ENCODE measurements at places on chromosomes 2 and 18.

DNA sequence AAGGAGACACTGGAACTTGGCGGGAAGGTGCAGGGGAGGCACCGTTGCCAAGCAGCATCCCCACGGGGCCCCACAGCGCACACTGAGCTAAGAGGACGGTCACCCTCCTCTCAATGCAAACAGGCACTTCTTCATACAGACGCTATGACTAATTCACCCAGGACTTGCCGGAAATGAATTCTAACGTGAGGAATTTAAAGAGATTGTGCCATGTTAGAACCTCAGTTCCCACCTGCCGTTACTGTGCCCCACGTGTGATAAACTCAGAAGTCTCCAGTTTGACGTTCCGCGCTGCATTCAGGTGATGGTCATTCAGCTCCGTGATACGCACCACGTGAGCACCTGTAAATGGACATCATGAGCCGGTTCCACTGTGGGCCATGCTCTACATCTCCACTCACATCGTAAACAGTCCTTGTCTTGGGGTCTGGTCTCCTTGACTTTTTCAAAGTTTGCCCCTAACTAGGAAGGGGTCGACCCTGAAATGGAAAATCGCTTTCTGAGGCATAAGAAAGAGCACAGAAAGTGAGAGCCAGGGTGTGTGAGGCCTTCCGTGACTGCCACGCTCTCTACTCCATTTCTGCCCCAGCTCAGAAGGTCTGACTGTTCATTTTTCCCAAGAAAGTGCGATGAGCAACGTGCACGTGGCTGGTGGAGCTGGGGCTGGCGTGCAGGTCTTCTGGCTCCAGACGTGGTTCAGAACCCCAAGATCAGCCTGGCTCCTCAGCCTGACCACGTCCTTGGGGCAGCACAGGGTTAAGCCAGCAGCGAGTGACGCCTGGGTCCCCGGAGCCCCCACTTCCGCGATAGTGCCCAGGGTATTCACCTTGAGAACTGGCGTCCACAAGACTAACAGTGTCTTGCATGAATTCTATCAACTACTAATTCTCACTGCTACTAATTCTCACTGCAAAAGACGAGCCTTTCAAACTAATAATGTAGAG is 35.1 kb downstream of the TMEM18 start:
- H3K4me1 ChIP-seq, result no peaks in the 10 kb centered on the region
- peaks cover 28% of the 10 kb centered on the region for H3K27me3 ChIP-seq
- no peak overlapping the region for H3K27ac ChIP-seq
- peak; percentile 70 for DNase-seq
- H3K36me3 ChIP-seq, result no peaks in the 10 kb centered on the region
- no peak overlapping the region for H3K4me3 ChIP-seq

GRCh38 chr2:200158647-200159356 is 147.7 kb upstream of the SPATS2L start:
- DNase-seq, result no peak
- no peaks in the 10 kb centered on the region for H3K27me3 ChIP-seq
- H3K36me3 ChIP-seq, result no peaks in the 10 kb centered on the region
- H3K4me3 ChIP-seq, result no peak overlapping the region
- H3K27ac ChIP-seq, result no peak overlapping the region
- peaks cover 37% of the 10 kb centered on the region for H3K4me1 ChIP-seq

DNA sequence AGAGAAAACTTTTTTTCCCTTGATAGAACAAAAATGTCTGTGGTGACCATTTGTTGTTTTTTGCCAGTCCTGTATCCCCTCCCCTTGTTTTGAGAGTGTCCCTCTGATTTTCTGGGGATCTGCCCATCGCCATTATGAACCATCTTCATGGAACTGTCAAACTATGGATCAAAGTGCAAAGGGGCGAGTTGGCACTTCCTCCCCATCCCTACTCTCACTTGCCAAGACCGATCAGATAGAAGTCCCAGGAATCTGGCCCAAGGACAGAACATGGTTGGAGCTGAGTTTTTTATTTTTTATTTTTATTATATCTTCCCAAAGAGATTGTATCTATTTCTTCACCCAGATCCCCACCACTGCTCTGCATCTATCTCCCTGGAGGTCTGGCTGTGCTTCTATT is 221.4 kb downstream of the IKZF2 start:
- no peaks in the 10 kb centered on the region for H3K27me3 ChIP-seq
- H3K4me3 ChIP-seq, result no peak overlapping the region
- H3K4me1 ChIP-seq, result peaks cover 1% of the 10 kb centered on the region

- DNase-seq, result no peak
- H3K27ac ChIP-seq, result no peak overlapping the region
- peaks cover 9% of the 10 kb centered on the region for H3K4me1 ChIP-seq
- H3K36me3 ChIP-seq, result peaks cover 29% of the 10 kb centered on the region
- H3K27me3 ChIP-seq, result no peaks in the 10 kb centered on the region
Observed at GRCh38 chr2:273333-273732, 8.6 kb downstream of the ACP1 start.

- peak; percentile 82 for DNase-seq
- no peak overlapping the region for H3K27ac ChIP-seq
- H3K36me3 ChIP-seq, result no peaks in the 10 kb centered on the region
- no peaks in the 10 kb centered on the region for H3K4me1 ChIP-seq
Observed at GRCh38 chr2:240424341-240425235, 10.9 kb upstream of the GPC1 start.

GRCh38 chr2:24920098-24920808 is at the start of gene ADCY3:
Gene ADCY3 (minus strand): TSS chr2:24920237. CDS start chr2:24918987, 1,250 bp downstream.
- peaks cover 41% of the 10 kb centered on the region for H3K4me1 ChIP-seq
- H3K4me3 ChIP-seq, result peak within 1 kb of the TSS; percentile 88
- H3K36me3 ChIP-seq, result no peaks in the 10 kb centered on the region
- H3K27me3 ChIP-seq, result no peaks in the 10 kb centered on the region
- no peak for DNase-seq
- H3K27ac ChIP-seq, result peak within 1 kb of the TSS; percentile 84

DNA sequence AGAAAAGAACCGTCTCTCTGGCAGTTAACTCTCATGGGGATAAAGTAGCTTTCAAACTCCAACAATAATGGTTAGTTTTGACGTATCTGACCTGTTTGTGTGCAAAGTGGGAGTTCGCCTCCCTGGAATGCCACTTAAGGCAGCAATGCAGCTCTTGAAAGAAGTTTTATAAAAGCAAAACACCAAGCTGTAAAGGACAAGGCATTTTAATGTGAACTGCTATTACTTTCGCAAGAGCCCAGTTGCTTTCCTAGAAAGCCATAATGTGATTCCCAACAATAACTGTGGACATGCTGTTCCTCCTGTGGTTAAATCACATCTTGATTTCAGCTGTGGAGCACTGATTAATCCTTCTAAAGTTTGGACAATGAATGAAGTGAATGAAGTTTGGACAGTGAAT is 303.7 kb downstream of the PTPRM start:
- peaks cover 26% of the 10 kb centered on the region for H3K4me1 ChIP-seq
- no peak for DNase-seq
- H3K27ac ChIP-seq, result no peak overlapping the region
- H3K4me3 ChIP-seq, result no peak overlapping the region
- H3K36me3 ChIP-seq, result peaks cover 20% of the 10 kb centered on the region
- no peaks in the 10 kb centered on the region for H3K27me3 ChIP-seq

DNA sequence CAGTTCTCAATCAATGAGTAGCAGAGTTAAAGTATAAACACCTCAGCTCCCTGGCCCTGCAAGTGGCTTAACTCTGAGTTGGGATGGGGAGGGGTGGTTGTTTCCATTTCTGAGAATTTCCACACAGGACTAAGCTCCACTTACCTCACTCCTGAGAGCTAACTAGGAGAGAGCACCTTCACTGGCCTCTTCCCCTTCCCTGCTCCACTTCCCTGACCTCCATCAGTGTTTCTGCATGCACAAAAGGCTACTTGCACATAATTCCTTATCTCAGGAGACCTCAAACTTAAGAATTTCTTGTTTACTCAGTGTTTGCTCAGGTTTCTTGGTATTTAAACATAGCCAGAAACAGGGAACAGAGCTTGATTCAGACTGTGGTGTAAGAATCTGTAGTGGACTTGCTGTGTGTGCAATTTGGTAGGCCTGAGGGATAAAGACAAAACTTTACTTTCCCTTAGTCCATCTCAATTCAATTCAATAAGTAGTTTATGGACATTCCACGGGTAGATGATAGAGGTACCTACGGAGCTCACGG is 97.2 kb downstream of the PID1 start:
- no peaks in the 10 kb centered on the region for H3K4me1 ChIP-seq
- H3K36me3 ChIP-seq, result no peaks in the 10 kb centered on the region
- no peak overlapping the region for H3K4me3 ChIP-seq
- H3K27ac ChIP-seq, result no peak overlapping the region

DNA sequence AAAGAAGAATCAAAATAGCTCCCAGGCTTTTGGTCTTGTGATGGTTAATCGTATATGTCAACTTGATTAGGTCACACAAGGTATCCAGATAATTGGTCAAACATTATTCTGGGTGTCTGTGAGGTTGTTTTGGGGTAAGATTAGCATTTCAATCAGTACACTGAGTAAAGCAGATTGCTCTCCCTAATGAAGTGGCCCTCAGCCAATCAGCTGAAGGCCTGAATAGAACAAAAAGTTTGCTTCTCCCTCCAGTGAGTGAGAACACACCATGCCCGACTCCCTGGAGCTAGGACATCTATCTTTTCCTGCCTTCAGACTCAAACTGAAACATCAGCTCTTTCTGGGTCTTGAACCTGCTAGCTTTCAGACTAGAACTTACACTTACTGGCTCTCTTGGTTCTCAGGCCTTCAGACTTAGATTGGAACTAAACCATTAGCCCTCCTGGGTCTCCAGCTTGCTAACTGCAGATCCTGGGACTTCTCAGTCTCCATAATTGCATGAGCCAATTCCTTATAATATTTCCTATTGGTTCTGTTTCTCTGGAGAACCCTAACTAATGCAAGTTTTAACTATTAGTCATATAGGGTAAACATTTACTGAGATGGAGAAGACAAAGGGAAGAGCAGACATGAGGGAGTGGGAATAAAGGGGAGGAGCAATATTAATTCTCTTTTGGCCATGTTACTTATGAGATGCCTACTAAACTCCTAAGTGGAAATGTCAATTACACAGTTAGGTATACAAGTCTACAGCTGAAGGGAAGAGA is 25.5 kb downstream of the LNPK start:
- DNase-seq, result no peak
- no peaks in the 10 kb centered on the region for H3K27me3 ChIP-seq

DNA sequence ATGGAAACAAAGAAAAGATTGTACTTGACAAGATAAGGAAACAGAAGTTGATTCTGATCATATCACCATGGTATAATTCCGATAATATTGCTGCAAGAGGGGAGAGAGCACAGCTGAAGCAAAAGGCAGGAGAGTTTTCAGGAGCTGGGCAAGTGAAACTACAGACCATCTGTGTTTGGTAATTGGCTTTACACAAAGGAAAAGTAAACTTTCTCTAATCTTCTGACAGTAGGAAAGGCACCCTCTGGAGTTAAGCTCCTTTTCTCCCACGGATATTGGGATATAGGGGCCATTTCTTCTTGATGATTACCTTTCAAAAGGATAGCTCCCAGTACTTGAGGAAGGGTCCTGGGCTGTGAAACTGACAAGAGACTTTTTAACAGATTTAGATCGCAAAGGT is 29.9 kb upstream of the REG3A start:
- no peaks in the 10 kb centered on the region for H3K36me3 ChIP-seq
- H3K27me3 ChIP-seq, result no peaks in the 10 kb centered on the region
- no peak for DNase-seq
- H3K4me1 ChIP-seq, result no peaks in the 10 kb centered on the region
- no peak overlapping the region for H3K4me3 ChIP-seq
- H3K27ac ChIP-seq, result no peak overlapping the region

DNA sequence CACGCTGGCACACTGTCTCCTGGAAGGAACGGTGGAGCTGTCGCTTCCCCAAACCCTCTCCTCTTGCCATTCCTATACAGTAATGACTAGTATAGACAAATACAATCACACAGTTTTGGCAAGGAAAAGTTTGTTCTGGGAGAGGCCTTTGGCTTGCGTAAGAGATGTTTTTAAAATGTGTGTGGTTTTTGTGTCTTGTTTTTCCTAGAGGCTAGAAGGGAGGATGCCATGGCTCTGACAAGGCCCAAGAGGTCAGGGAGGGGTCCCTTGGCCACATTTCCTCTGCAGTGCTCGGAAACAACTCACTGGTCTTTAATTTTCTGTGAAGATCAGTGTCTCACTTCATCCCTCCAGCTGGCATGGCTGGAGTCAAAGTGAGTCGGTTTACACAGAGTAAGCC is 195.9 kb downstream of the SH3RF3 start:
- H3K4me3 ChIP-seq, result peak overlapping the region; percentile 3
- peaks cover 97% of the 10 kb centered on the region for H3K4me1 ChIP-seq
- H3K36me3 ChIP-seq, result peaks cover 15% of the 10 kb centered on the region
- H3K27me3 ChIP-seq, result no peaks in the 10 kb centered on the region
- H3K27ac ChIP-seq, result peak overlapping the region; percentile 93
- DNase-seq, result no peak

- no peak overlapping the region for H3K4me3 ChIP-seq
- H3K4me1 ChIP-seq, result peaks cover 13% of the 10 kb centered on the region
- no peaks in the 10 kb centered on the region for H3K27me3 ChIP-seq
- no peak overlapping the region for H3K27ac ChIP-seq
- H3K36me3 ChIP-seq, result no peaks in the 10 kb centered on the region
Observed at GRCh38 chr2:234403074-234403473, 93.8 kb downstream of the ARL4C start.

DNA sequence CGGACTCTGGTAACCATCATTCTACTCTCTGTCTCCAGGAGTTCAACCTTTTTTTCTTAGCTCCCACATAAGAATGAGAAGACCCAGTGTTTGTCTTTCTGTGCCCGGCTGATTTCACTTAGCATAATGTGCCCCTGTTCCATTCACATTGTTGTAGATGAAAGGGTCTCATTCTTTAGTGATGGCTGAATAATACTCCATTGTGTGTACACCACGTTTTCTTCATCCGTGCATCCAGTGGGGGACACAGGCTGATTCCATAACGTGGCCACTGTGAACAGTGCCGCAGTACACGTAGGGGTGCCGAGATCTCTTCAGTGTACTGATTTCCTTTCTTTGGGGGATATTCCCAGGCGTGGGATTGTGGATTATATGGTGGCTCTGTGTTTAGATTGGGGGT is 72.3 kb upstream of the NFATC1 start:
- no peak overlapping the region for H3K4me3 ChIP-seq
- H3K27me3 ChIP-seq, result no peaks in the 10 kb centered on the region
- DNase-seq, result no peak
- peaks cover 5% of the 10 kb centered on the region for H3K36me3 ChIP-seq

- no peak overlapping the region for H3K4me3 ChIP-seq
- DNase-seq, result no peak
- no peaks in the 10 kb centered on the region for H3K36me3 ChIP-seq
- H3K4me1 ChIP-seq, result no peaks in the 10 kb centered on the region
- no peak overlapping the region for H3K27ac ChIP-seq
- peaks cover 3% of the 10 kb centered on the region for H3K27me3 ChIP-seq
Observed at GRCh38 chr2:227606476-227606875, 7.8 kb downstream of the SCYGR2 start.
